NCI-H1436 treated with DMSO at 0.1 percent for 48 hours (cell line): ENCODE measurements at places on chromosomes 11 and 22.

GRCh38 chr11:94553938-94554337 lies 10.2 kb downstream of the FUT4 start:
- no peak for DNase-seq

- no peak for DNase-seq
Measured at GRCh38 chr11:104844451-104844850, 53.8 kb downstream of the CASP12 start.

DNA sequence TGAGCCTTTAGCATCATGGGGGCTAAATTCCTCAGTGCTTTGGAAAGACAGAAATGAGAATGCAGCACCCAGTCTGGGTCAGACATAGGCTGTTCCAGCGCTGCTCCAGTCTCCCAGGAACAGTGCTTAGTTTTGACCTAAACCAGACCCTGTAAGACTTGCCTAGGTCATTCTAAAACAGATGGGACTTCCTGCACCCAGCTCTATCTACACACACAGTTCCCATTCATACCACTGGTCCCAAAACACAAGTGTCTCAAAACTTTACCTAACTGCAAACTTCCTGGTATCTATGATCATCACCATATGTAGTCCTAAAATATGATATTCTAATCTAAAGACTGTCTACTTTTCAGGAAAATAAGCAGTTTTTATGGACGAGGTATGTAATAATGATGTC lies 37.9 kb downstream of the PRCP start:
- no peak for DNase-seq

DNA sequence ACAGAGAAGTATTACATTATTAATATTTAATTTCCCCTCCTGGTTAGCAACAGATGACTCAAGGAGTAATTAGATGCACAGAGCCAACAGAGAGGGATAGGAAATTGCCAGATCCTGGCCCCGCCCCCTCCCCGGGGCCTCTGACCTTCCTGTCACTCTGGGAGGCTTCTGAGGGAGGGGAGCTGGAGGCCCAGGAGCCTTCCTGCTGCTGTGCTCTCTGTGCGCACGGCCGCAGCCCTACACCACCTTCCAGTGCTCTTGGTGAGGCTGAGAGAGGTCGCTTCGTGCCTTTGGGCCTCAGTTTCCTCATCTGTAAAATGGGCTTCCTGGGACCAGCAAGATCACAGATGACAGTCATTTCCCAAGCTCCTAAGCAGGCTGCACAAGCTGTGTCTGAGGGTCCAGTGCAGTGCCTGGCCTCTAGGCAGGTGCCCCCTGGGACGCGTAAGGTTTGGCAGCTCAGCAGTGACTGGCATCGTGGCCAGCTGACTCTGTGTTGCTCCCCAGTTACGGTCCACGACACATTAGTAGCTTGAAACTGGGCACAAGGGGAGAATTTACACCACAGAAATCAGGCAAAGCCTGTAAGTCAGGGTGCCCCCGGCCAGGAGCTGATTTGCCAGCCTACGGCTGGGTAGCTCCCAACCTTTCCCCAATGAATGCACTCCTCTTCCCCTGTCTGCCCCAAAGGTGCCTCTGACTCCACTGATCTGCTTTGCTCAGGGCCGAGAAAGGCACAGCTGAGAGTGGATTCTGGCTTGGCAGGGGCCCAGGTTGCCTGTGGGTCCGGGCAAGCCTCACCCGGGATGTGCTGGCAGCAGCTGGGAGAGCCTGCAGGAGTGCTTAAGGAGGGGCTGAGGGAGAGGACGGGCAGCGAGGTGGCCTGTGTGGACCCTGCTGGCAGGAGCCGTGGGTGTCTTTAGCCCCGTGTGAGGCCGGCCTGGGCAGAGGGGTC lies 2.3 kb downstream of the ADORA2A start:
- no peak for DNase-seq

- no peak for DNase-seq
Measured at GRCh38 chr22:20060700-20061480, 19.2 kb upstream of the DGCR8 start.

DNA sequence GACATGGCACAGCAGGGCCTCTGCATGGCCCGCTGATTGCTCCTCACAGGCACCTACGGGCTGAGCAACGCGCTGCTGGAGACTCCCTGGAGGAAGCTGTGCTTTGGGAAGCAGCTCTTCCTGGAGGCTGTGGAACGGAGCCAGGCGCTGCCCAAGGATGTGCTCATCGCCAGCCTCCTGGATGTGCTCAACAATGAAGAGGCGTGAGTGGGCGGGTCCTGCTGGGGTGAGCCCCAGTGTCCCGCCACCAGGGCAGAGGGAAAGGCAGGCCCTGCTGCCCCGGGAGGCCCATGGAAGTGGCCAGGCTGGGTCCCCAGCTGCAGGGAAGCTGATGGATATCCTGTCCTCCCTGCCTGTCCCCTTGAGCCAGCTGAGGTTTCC lies 18.6 kb upstream of the DGCR8 start:
- DNase-seq, result no peak

GRCh38 chr22:46463435-46464227 lies 73.8 kb downstream of the CELSR1 start:
- DNase-seq, result no peak

- no peak for DNase-seq
Measured at GRCh38 chr11:64296830-64297698, 3.1 kb upstream of the CATSPERZ start.

DNA sequence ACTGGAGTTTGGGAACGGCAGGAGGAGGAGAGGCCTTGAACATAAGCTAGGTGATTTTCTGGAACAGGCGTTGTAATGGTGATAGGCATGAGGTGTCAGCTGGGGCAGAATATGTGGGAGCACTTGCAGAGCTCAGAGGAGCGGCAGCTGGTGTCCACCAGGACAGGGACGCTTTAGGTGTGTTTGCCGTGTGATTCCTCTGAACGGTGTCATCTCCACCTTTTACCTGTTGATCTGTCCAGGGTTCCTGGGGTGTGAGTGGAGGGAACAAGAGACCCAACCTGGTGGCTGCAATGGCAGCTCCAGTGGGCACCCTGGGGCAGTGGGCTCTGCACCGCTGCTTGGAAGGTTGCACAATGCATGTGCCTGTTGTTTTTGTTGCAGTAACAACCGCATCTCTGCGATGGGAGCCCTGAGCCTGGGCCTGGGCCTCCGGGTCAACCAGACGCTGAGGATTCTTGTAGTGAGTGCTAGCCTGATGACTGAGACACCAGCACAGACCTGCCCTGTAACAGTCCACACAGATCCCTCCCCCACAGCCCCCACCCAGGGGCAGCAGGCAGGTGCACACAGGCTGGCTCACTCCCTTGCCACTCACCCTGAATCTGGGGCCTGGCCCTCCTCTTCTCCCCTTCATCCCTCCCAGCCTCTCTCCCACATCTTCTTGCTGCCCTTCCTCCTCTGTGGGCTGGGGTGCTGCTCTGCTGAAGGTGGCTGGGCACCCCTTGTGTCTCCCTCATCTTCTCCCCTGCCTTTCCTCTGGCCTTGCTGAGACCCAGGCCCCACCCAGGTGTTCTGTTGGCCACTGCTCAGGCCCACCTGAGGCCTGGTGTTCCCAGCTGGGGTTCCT lies 9.2 kb downstream of the LRRC74B start:
- no peak for DNase-seq

GRCh38 chr22:21778705-21779363 lies 43.2 kb upstream of the YPEL1 start:
- DNase-seq, result no peak

GRCh38 chr11:95531116-95531515 lies 258.5 kb downstream of the FAM76B start:
- DNase-seq, result no peak
